Stimulated activated CD4-positive, alpha-beta T cell treated with anti-CD3 and anti-CD28 coated beads, TNF-alpha, amount 100 ng/mL, for 4 hours (primary cell): ENCODE measurements at places on chromosomes 6 and 20.

GRCh38 chr6:159104163-159104925 lies 59.6 kb upstream of the TAGAP start:
- no peak for DNase-seq

GRCh38 chr20:47925593-47925992 lies 140.3 kb upstream of the SULF2 start:
- DNase-seq, result no peak

GRCh38 chr20:11221046-11221445 lies 547.2 kb upstream of the JAG1 start:
- DNase-seq, result no peak

DNA sequence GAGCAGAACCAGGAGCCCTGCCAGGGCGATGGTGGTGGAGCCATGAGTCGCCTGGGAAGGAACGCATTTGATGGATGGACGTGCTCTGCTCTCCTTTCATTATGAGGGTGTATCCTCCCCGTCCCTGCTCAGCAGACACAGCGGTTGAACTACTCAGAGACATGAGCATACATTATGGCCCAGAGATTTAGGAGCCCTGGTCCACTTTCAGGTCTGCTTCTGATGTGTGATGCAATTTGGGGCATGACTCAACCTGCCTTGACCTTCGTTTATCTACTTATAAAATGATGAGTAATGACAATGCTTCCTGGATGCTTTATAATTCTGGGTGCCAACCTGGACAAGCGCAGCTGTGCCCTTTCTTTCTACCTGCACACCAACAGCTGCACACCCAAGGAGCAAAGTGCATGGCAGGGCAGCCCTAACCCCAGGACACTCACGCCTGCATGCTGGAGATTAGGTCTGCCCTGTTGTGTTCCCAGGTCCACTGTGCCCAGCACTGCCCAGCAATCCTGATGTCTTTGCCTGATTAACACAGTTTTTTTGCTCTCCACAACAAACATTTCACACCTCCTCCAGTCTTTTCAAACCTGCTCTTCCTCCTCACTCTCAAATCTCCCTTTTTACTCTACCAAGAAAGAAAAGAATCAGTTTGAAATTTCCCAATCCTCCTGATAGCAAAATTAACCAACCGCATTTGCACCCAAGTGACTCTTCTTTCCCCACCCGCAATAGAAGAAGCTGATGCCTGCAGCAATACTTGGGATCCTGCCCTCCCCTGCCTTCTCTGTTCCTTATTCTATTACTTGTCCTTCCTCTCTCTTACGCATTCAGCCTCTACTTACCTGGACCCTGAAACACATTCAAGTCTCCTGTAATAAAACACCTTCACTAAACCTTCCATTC lies 81.2 kb downstream of the EZR start:
- no peak for DNase-seq

DNA sequence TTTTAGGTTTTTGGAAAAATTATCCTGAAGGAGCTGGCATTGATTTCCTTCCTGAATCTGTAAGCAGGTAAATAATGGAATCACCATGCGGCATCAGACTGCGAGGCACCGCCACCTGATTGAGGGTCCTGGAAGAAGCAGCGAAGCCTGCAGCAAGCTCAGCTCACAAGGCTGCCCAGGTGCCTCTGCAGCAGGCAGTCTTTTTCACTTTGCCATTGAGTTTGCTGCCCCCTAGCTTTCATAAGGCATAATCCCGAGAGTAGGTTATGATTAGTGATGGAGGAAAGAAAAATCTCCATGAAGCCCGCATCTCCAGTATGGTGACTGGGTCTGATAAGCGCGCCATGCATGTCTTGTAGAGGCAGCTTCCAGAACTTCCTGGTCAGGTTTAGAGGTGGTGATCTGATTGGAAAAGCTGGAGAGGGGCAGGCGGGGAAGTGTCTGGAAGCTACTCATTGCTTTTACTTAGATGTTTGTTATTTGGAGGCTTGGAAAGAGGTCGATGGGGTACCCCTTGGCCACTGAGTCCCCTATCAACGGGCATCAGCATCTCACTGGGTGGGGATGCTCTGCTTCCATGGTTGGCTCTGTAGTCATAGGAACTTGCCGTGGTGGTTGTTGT lies 26.7 kb downstream of the IYD start:
- DNase-seq, result no peak

GRCh38 chr20:57653546-57653900 lies 33.3 kb upstream of the ZBP1 start:
- DNase-seq, result no peak

DNA sequence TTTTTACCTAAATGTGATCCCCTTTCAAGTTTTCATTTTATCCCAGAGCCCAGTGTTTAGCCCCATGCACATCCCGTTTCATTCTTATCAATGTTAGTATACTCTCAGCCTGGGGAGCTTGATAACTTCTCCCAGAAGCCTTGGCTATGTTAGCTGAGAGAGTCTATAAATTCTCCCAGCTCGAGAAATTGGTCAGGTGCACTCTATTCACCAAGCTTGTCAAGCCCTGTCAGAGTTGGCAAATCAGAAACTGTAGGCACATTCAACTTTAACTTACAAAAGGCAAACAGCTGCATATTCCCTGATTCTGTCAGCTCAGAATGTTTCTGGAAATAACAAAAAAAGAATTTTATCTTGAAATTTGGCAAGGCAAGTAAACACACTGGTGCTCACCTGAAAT lies 62.2 kb upstream of the IMPG1 start:
- DNase-seq, result no peak

DNA sequence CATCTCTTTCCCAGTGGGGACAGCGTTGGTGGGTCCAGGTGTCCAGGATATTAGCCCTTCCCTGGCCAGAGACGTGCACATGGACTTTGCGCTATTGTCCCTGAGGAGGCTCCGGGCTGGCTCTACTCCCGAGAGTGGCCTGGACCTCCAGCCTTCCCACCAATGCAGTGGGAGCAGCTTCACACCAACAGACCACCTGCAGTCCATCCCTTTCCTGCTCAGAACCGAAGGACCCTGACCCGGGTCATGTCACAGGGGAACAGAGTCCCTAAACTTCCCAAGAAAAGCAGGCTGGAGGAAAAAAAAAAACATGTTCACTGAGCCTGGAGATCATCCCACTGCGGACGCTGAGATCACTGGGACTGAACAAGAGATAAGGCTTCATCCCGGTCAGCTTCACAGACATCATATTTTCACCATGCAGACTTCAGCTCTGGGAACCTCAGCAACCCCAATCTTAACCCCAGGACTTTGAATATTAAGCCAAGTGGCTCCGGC lies 18.3 kb downstream of the ZMYND8 start:
- no peak for DNase-seq

GRCh38 chr20:1569415-1569881 lies 11.9 kb upstream of the SIRPD start:
- DNase-seq, result no peak

DNA sequence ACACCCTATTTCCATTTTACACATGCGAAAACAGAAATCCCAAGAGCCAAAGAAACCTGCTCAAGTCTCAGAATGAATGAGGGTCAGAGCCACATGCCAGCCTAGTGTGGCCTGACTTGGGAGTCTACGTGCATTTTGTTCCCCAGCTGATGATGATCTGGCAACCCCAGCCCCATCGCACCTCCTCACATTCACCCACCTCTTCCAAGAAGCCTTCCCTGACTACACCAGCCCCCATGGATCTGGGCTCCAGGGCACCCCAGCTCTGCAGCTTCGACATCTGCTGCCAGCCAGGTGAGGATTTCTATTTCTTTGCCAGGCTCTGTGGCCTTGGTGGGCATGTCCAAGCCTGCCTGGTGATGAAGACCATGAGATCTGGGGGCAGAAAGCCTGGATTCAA lies 41.0 kb downstream of the ANGPT4 start:
- DNase-seq, result no peak

GRCh38 chr6:5108068-5108467 lies 22.9 kb downstream of the PPP1R3G start:
- DNase-seq, result no peak

DNA sequence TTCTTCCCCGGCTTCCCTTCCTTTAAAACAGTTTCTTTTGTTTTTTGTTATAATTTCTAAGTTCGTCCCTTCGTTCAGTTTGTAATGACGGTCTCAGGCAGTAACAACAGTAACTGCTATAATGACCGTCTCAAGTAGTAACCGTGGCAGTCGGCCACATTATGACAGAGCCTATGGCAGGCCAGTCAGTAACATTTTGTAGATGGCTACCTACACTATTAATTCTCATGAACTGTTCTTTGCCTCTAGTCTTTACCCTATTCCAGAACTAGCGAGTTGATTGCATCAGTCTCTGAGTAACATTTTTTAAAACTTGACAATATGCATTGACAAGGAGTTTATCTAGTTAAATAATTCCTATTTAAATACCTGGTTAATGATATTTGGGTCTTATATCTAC lies 43.0 kb upstream of the ADGRG6 start:
- DNase-seq, result no peak

DNA sequence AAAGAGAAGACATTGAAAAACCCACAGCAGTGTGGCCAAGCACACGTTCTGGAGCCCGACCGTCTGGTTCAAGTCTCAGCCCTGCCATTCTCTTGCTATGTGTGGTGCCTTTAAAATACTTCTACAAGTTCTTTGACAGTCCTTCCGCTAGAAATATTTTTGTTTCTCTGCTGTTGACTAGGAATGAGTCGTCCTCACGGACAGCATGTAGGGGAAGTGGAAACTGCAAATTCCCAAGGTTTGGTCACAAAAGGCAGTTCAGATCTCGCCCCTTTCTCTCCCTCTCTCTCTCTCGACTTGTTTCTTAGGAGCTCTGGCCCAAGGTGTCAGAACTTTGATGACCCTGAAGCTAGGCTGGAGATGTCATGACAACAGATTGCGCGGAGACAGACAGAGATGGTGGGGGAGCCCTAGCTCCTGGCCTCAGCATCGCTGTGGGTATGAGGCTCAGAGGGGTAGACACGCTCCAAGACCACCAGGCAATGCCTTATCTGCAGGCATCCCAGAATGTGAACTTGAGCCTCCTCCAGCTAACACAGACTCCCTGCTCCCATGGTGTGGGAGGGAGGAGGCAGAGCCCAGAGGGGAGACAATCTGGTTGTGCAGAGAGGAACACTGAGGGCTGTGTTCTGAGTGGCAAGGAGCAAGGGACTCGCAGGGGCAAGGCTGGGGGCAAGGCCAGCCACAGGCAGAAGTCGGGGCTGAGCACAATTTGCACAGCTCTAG lies 368.9 kb upstream of the SULF2 start:
- no peak for DNase-seq

- no peak for DNase-seq
Observed at GRCh38 chr6:18101271-18101670, 21.2 kb downstream of the NHLRC1 start.

DNA sequence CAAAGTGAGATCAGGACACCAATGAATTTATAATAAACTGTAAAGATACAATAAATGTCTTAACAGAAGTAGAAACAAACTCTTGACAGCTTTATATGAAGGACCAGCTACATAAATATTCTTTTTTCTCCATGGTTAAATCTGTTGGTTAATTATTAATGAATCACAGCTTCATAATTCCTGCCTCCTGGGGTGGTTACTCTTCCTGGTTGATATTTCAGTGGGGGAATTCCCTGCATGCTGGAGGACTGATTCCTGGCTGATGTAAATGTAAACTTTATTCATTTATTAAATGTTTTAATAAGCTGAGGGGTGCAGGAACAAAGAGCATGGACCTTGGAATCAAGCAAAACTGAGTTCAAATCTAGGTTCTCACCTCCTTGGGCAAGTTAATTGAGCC lies 16.2 kb upstream of the RCAN2 start:
- DNase-seq, result no peak
